A549 treated with Mapracorat at 1 μM for 4 hours (cell line): ENCODE measurements at places on chromosomes 7 and 10. TPM values are rescaled to one million over a fixed set of nuclear protein-coding genes. Genes with fewer than 3 reads are reported as not detected.

Gene PNLIPRP2
- total RNA-seq: not detected in 5 replicates

Gene ATOH7
- total RNA-seq: 0.12 to 0.27 TPM (median 0.17 TPM) in 4 of 5 replicates, not detected in the other

Gene CELF2
- 0.05 to 0.06 TPM (median 0.05 TPM) in 3 of 5 replicates, not detected in the others for total RNA-seq

Gene CTAGE4
- 0.05 TPM in 1 of 5 replicates, not detected in the others for total RNA-seq

Gene LDB3
- 0.05 to 0.16 TPM (median 0.13 TPM) in 5 replicates for total RNA-seq
